Anterior cingulate cortex (tissue), 58 donors: ENCODE measurements at places on chromosomes 7 and 10.

DNA sequence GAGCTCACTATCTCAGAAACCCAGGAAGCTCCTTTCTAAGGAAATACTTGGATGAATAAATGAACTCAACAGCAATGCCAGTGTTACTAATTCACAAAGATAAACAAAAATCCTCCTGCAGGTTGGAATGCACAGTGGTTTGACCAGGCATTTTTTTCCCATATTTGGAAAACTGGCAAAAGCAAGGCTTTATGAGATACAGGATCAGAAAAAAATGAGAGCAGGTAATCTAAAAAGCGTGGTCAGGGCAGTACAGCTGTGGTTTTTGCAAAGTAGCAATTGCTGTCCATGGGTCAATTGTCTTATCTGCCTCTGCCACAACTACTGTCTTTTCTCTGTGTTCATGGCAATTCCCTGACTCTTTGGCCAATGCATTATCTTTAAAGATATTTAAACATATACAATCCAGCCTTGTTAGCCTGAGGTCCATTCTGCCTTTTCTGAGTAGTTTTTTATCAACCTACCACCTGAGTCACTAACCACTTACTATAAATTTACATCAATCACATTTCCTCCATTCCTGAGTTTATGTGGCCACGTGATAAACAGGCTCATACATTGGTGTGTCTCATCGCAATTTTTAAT, 564.5 kb upstream of the IGFBP3 start:
- no peak for DNase-seq

- DNase-seq, result no peak
Observed at GRCh38 chr7:32535162-32535702, 39.9 kb downstream of the AVL9 start.

GRCh38 chr10:130578532-130579289, 442.5 kb downstream of the GLRX3 start:
- no peak for DNase-seq

DNA sequence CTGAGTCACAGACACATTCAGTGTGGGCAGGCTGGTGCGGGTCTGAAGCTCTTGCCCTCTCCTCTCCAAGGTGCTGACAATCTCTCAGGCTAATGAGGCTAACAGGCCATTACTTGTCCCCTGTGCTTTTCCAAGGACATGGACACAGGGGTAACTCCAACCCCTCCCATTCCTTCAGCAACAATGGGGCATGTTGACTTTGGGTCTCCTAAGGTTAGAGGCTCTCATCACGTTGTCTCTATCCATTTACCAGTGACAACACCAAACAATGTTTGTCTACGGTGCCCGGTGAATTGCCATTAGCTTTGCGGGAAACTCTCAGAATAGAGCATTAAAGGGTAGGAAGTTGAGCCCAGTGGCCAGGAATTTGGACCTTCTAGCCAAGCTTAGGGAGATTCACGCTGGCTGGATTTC, 101.6 kb upstream of the TNS3 start:
- DNase-seq, result no peak
